OCI-M1 (cell line): ENCODE measurements at places on chromosomes 11 and 22.

DNA sequence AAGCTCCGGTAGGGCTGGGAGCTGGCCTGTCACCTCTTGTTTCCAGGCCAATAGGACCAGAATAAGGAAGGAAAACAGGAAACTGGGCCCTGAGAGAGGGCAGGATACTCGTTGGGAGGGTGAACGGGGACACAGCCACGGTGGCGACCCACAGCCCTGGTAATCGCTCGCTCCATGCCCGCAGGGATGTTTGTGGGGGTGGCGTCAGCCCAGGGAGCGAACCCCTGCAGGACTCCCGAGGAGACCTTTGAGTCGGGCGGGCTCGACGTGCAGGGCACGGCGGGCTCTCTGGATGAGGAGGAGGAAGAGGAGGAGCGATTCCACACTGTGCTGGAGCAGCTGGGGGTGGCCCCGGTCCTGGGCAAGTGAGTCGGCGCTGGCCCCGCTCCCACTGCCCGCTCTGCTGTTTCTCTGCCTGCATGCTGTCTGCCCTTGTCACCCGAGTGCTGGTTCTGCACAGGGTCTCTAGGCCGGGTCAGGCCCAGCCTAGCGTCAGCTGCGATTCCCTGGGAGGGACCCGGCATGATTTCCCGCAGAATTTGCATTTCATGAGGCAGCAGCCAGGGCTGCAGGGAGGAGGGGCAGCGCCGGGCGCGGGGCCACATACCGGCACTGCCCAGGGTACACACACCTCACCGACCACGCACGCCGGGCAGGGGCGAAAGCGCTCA, 1.6 kb downstream of the CRACR2B start:
- DNase-seq, result no peak

DNA sequence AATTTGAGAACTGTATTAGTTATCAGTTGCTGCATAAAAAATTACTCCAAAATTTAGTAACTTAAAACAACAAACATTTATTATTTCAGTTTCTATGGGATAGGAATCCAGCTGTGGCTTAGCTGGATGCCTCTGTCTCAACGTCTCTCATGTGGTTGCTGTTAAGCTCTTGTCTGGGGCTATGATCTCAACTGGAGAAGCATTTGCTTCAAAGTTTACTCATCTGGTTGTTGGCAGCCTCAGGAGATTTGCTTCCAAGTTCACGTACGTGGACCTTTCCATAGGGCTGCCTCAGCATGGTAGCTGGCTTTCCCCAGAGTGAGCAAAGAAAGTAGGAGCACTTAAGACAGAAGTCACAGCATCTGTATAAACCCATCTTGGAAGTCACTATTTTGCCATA, 144.9 kb upstream of the SESN3 start:
- DNase-seq, result no peak

DNA sequence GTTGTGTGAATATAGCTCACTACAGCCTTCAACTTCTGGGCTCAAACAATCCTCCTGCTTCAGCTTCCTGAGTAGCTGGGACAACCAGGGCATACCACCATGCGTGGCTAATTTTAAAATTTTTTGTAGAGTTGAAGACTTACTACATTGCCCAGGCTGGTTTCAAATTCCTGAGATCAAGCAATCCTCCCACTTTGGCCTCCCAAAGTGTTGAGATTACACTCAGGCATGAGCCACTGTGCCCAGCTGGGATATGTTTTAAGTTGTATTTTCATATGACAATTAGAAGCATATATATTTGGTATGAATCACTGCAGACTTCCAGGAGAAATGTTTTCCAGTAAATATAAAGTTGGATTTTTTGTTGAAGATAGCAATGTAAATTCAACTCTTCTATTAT, 15.4 kb downstream of the DDX10 start:
- no peak for DNase-seq

GRCh38 chr11:64343767-64344559, 4.0 kb downstream of the CCDC88B start:
- DNase-seq, result peak; percentile 58

- no peak for DNase-seq
Observed at GRCh38 chr11:32109592-32109991, 18.7 kb downstream of the RCN1 start.

DNA sequence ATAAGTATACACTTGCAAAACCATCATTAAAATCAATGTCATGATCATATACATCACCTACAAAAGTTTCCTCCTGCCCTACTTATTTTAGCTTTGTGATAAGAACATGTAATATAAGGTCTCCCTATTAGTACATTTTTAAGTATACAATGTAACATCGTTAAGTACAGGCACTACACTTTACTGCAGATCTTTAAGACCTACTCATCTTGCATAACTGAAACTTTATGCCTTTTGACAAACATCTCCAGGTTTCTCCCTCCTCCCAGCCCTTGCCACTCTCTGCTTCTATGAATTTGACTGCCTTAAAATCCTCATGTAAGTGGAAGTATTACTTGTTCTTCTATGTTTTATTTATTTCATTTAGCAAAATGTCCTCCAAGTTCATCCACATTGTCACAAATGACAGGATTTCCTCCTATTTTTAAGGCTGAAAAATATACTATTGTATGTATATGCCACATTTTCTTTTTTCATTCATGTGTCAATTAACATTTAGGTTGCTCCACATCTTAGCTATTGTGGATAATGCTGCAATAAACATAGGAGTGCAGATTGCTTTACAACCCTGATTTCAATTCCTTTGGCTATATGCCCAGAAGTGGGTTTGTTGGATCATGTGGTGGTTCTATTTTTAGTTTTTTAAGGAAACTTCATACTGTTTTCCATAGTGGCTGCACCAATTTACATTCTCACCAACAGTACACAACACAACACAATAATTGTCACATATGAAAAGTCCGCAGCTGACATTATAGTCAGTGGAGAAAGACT, 471.1 kb upstream of the ANO3 start:
- DNase-seq, result no peak

GRCh38 chr22:44142421-44143104, 38.2 kb upstream of the PARVG start:
- DNase-seq, result no peak

DNA sequence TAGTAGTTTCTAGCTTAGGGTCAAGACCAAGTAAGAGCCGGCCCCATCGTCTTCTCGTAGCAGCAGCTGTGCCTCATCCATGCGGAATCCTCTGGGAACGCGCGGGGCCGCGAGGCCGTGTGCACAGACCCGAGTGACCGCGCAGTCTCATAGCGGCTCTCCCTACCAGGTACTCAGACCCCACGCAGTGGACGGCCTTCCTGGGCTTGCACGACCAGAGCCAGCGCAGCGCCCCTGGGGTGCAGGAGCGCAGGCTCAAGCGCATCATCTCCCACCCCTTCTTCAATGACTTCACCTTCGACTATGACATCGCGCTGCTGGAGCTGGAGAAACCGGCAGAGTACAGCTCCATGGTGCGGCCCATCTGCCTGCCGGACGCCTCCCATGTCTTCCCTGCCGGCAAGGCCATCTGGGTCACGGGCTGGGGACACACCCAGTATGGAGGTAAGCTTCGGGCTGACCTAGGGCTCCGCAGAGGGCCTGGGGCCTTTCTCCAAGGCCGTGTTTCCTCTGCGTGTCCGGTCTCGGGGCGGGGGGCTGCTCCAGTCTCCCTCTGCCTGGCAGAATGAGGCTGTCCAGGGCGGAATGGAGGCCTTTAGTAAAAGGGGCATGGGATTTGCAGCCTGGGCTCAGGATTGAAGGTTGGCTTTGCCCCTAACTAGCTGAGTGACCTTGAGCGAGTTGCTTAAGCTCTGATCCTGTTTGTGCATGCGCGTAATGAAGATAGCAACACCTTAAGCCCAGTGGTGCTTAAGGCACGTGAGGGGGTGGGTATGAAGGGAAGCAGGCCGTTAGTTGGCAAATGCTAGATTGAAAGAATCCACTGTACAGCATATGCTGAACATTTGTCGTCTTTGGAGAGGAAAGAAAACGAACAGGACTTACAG, 48.9 kb downstream of the ST14 start:
- DNase-seq, result no peak

DNA sequence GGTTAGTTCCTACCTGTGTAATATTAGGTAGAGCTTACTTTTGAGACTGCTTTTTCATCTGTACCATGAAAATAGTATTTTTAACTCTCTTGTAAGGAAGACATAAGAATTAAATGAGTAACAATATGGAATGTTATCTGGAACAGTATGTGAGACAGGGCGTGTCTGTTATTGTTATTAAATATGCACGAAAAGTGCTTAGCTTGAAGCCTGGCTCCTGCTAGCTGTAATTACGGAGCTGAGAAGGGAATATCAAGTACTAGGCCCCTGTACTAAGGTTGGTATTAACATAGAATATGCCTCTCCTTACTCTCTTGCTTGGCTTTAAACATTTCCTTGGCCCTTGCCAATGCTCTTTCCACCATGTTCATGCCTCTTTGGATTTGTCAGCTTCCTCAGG, 194.0 kb downstream of the FAM76B start:
- DNase-seq, result no peak

GRCh38 chr11:85431319-85431718, 195.8 kb downstream of the DLG2 start:
- DNase-seq, result no peak

- peak; percentile 72 for DNase-seq
Observed at GRCh38 chr11:78229106-78229505, 40.4 kb downstream of the USP35 start.

DNA sequence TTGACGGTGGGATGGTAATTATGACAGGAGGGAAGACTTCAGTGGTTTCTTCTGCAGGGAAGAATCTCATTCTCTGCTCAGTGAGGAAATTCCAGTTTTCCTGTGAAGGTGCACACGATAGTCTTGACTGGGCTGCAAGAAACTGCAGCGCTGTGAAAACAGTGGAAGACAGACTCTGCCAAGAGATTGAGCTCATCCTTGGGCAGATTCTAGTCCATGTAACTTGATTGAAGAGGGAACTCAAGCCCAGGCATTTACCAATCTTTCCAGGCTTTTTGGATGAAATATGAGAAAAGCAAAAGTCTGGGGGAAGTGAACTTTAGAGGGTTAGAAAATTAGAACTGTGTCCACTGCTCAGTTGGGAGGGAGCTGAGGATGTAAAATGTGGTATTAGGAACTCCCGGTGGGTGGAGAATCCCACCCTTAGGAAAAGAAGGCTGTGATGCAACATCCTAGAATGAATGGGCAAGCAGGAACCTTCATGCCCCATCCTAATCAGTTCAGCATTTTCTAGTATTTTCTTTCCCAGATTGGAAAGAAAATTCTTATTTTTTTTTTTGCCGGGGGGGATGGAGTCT, 212.6 kb downstream of the DBX1 start:
- no peak for DNase-seq

DNA sequence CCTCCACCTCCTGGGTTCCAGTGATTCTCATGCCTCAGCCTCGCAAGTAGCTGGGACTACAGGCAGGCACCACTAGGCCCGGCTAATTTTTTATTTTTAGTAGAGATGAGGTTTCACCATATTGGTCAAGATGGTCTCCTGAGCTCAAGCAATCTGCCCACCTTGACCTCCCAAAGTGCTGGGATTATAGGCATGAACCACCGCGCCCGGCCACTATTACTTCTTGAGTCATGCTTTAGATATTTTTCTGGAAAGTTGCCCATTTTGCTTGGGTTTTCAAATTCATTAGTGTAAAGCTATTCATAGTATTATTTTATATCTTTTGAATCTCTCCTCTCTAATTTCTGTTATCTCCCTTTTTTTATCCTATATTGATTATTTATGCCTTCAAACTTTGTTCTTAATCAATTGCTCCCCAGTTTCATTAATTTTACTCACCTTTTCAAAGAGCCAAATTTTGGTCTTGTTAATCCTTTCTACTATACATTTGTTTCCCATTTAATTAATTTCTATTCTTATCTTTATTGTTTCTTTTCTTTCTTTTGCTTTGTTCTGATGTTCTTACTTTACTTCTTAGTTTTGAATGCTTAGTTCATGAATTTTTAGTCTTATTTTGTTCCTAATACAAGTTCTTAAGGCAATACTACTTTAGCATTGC, 10.3 kb upstream of the RAC2 start:
- DNase-seq, result peak; percentile 34

- no peak for DNase-seq
Observed at GRCh38 chr11:33376331-33377310, 119.4 kb downstream of the HIPK3 start.

DNA sequence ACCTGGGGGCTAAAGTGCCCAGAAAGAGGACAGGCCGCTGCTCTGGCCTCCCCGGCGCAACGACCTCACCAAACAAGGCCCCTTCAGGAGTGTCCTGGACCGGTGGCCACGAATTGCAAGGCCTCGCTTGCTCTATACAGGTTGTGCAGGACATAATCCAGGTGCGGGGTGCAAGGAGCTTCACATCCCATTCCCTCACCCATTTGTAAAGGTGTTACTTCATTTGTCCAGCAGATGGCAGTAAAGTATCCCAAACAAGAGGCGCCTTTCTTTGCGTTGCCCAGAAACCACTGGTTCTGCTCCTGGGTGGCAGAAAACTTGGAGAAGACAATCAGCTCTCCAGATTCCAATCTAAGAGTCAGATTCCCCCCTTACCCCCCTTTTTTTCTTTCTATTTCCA, 35.9 kb upstream of the PRDM11 start:
- DNase-seq, result peak; percentile 74

- DNase-seq, result no peak
Observed at GRCh38 chr11:13321431-13321830, 43.8 kb downstream of the BMAL1 start.

DNA sequence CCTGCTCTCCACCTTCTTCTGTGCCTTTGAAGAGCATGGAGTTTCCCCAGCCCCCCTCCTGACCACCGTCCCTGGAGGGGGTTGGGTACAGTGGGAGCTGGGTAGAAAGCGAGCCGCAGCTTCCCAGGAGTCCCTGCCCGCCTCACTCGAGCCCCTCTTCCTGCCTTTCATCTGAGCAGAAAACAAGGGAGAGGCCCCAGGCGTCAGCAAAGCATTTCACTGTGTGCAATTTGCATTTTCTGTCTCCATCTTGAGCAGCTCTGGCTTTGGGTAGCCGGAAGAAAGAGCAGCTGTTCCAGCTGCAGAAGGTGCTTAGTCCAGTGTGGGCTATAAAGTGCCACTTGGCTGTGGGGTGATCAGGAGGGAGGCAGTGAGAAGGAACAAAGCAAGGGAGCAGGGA, 229.7 kb downstream of the CEP164 start:
- DNase-seq, result no peak

- DNase-seq, result peak; percentile 76
Observed at GRCh38 chr11:57649826-57650738, at the start of gene YPEL4. YPEL4 (minus strand) TSS chr11:57649912; CDS start chr11:57647107, 2,805 bp downstream.

GRCh38 chr11:14676068-14676467, 32.5 kb downstream of the PDE3B start:
- DNase-seq, result no peak

DNA sequence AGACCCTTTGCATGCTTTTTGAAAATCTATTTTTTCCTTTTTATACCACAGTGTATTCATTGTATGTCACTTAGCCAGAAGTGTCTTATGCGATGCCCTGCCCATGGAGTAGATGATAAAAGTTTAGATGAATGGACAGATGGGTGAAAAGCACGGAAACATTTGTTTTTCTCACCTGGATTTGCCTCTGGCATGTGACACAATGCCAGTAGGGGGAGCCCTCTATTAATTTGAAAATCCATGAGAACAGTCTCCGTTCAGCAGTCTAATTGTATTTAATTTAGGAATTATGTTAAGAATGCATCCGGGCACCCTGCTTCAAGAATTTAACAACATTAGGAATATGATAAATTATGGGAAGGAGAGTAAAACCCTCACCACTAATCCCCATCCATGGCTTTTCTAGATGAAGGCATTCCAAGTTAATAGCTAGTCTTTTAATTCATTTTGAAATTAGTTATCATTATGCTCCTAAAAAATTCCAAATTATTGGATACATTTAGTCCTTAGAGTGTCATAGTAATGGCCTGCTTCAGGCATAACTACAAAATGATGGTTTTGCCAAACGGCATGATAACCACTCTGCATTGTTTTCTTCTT, 55.3 kb upstream of the ALKBH3 start:
- DNase-seq, result peak; percentile 28

GRCh38 chr22:28812516-28812915, 12.1 kb upstream of the XBP1 start:
- no peak for DNase-seq

- DNase-seq, result peak; percentile 71
Observed at GRCh38 chr11:117815262-117815803, 9.2 kb downstream of the FXYD2 start.
